ENCODE measurements at places on chromosomes 4 and X.
A peak's percentile ranks its signal among the peaks of the same experiment; 100 is the strongest.

DNA sequence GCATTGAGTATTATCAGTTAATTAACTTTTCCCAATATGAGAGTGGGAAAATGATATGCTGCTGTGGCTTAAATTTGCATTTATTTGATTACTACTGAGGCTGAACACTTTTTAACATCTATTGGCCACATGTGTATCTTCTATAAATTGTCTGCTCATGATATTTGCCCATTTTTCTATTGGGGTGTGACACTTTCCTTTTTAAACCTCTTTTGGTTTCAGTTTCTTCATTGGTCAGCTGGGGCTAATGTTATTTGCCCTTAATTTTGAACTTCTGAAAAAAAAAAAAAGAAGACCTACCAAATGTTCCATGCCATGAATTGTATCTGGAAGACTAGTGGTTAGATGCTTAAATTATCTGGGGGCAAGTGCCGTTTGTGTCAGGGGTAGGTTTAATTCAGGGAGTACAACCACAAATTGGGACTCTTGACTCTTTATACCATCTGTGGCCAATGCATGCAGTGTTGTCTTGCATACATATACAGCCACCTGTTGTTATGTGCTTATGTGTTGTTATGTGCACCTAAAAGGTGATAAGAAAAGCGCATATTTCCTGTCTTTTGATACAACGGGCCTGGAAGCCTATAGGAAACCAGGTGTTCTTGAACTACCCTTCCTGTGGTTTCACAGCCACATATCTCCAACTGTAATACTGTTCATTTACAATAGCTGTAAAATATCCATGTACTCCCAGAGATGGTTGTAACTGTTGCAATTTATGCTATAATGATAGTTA, 49.0 kb downstream of the SH2D1A start:
- no peak for DNase-seq

DNA sequence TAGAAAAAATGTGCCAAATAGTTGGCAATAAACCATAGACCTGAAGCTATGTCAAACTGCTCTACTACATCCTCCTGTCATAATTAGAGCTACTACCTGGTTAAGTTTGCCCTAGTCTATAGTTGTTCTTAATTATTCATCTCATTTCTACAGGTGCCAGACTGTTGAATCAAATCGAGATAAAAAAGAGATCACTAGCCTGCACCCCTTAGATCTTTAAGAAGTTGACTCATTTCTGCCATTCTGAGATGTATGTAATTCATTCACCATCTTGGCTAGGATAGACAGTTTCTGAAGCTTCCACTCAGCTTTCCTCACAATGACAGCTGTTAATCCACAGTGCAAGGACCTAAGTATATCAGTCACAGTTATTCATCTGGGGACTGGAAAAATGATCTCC, 452.1 kb upstream of the BOD1L1 start:
- no peak for DNase-seq

GRCh38 chr4:7668271-7668670, 233.5 kb upstream of the PSAPL1 start:
- DNase-seq: no peak

DNA sequence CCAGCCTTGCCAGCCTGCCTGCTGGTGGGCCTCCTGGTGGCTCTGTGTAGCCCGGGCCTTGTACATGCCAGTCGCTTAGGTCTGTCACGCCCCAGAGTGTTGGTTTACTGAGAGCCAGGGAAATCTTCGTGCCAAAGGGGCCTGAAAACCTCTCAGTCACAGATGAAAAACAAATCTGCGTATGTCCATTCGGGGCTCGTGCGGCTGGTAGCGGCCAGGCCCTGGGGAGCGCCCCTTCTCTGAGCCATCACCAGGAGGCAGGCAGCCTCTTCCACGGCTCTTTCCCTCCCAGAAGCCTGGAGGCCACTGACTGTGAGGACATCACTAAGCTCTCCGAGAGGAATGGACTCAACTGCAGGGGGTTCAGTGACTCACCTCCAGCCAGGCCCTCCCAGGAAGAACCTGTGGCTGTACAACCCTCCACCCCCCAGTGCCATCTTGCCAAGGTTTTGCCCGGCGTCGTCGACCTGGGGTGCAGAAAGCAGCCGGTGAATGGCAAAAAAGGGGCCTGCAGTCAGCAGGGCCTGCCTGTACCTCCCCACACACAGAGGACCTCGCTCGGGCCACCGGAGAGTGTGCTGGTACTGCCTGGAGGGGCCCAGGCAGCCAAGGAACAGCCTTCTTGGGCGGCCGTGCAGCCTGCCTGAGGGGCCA, 162.2 kb downstream of the BCOR start:
- DNase-seq: no peak

- DNase-seq: no peak
Measured at GRCh38 chr4:98802770-98803198, 126.1 kb downstream of the EIF4E start.

DNA sequence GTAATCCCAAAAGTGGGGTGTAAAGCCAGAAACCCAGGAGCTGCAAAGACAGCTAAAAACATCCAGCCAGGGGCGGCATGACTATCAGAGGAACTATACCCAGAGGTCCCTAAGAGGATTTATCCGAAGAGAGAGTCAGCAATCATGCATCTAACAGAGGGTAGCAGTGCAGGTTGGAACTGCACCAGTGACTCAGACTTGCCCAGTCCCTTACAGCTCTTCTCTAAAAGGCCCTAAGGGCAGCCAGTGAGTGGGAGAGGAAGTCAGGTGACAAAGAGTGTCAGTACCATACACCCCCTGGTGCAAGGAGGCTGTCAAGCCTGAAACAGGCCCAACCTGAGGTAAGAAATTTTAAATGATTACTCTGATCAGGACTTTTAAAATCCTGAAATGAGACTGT, 88.1 kb downstream of the CAMK2D start:
- DNase-seq: peak; percentile 3

- DNase-seq: no peak
Measured at GRCh38 chr4:175729665-175730064, 82.4 kb downstream of the GPM6A start.

- no peak for DNase-seq
Measured at GRCh38 chr4:127352220-127353113, 280.3 kb upstream of the INTU start.

GRCh38 chr4:25347971-25348370, 29.1 kb upstream of the ANAPC4 start:
- no peak for DNase-seq

All from CD4-positive, alpha-beta T cell treated with Interferon gamma for 1 hour (primary cell).